SJSA1 (cell line): ENCODE measurements at places on chromosomes 2 and 18. TPM values are rescaled to one million over a fixed set of nuclear protein-coding genes. Genes with fewer than 3 reads are reported as not detected.
A peak's percentile ranks its signal among the peaks of the same experiment; 100 is the strongest.

DNA sequence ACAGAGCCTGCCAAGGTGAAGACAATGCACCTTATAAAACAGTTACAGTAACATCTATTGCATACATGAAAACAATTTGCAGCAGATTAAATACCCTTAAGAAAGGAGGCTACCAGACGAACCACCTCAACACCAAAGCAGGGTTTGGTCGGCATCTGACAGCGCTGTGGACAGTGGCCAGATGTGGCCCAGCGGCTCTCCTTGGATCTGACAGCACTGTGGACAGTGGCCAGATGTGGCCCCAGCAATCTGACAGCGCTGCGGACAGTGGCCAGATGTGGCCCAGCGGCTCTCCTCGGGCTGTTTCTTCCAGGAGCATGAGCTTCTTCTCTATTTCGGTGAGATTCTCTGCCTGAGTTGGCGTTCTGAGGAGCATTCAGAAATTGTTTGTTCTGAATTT is 211.6 kb downstream of the ANKRD30B start:
- no peak for DNase-seq

DNA sequence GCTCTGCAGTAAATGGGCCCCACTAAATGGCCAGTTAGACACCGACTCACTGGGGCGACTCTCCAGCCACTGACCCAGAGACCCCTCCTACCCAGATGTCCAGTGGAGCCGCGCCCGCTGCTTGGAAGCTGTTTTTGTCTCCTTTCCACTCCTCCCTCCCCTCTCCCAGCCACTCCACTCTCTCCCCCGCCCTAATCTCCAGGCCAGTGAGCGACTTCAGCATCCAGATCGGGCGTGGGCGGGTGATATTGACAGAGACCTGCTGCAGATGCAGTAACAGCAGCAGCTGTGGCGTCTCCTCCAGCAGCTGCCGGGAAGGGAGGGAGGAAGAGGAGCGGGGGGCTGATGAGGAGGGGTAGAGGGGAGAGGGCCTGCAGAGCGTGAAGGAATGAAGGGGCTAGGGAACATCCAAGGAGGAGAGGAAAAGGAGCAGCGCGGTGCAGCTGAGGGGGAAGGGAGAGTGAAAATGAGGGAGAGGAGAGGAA is at the start of gene SCN7A:
TSS of gene SCN7A (minus strand) at position 110 of the 485 bp plus-strand sequence. CDS start 16,553 bp downstream, outside the sequence.
- DNase-seq: no peak

- peak; percentile 73 for DNase-seq
These were observed 48.0 kb downstream of the TEX44 start for GRCh38 chr2:231640641-231641111.

- DNase-seq: no peak
These were observed 17.2 kb upstream of the ASB1 start for GRCh38 chr2:238409341-238410199.

GRCh38 chr2:207144173-207144785 is 21.5 kb downstream of the KLF7 start:
- no peak for DNase-seq

DNA sequence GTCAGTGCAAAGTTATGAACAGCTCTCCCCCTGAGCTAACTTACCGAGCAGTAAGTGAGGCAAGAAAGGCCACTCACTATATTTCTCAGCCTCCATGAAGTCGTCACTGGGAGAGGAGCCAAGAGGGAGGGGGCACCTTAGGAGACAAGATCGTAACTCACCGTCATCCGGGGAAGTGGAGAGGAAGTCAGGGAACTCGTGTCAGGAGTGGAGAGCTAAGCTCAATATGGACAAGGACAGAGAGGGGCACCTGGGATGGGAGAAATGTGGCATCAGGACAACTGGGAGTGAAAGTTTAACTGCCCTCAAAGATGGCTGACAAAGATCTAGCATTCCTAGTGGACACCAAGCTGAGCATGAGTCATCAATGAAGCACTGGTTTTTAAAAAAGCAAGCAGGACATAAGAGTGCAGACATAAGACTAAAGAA is 37.1 kb downstream of the BCL11A start:
- DNase-seq: no peak

GRCh38 chr2:9753665-9754531 is 89.4 kb upstream of the TAF1B start:
- DNase-seq: no peak

DNA sequence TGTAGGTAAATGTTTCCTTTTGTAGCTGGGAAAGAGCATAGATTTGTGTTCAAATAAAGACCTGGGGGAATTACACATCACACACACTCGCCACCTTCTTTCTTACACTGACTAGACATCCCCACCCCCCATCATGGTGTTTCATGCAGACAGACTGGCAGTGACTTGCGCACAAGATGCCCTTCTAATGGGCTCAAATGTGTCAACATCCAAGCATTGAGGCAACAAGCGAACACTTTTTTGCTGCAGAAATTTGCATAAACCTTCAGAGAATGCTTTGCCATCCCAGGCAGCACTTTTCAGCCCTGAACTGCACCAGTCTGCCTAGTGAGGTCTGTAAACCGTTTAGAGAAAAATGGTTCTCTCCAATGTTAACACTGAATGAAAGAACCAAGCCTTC is 4.5 kb downstream of the HOXD8 start:
- DNase-seq: no peak

DNA sequence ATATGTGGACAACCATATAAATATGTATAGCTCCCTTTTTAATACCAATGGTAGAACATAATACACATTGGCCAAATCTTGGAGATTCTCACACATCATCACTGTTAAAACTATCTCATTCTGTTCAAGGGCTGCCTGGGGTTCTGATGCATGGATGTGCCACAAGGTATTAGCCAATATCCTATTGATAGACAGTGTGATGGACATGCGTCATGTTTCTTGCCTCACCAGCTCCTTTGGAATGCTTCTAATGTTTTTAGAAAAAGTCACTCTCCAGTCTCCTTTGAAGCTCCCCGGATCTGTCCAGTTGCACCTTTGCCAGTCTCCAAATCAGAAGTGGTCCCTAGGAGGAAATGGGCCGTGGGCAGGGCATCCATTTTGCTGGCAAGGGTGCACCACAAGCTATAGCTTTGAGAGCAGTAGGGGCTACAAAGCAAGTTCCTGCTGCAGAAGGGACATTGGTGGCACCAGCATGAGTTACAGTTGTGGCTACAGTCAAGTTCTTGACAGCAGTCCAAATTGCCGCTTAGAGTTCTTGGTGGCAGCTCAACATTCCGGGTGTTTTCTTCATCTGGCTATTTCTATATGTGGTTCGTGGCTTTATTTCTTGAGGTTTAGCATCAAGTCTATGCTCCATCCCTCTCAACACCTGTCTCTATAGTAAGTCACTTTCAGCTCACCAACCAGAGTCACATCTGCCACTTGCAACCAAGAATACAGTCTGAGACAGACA is 25.1 kb upstream of the ATRAID start:
- no peak for DNase-seq

DNA sequence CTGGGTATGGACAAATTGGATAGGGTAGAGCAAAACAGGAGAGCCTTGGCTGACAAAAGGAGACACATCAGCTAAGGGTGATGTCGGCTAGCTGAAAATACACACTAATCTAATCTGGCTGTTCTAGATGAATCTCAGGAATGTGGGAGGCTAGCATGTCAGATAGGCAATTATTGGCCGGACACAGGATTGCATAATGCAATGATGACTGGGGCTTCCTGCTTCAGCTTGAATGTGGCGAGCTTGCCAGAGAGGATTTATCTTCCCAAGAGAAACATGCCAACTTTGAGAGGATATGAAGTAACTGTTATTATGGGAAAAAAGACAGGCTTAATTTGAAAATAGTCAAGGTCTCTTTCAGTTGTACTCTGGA is 102.4 kb downstream of the TRIB2 start:
- peak; percentile 84 for DNase-seq

GRCh38 chr18:28728891-28729290 is 552.0 kb upstream of the CDH2 start:
- DNase-seq: no peak

DNA sequence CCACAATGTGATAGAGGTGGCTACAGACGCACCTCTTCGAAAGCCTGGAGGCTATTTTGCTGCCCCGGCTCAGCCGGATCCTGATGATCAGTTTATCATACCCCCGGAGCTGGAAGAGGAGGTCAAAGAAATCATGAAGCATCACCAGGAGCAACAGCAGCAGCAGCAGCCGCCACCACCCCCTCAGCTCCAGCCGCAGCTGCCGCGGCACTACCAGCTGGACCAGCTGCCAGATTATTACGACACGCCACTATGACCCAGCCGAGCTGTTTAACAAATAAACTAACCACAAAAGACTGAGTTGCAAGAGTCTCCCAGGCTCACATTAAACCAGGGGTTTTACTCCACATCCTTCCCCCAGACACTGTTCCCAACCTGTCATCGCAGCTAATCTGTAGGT is 263.8 kb downstream of the PHLPP1 start:
- DNase-seq: peak; percentile 61

GRCh38 chr18:67735506-67735905 is 219.0 kb upstream of the DSEL start:
- no peak for DNase-seq

DNA sequence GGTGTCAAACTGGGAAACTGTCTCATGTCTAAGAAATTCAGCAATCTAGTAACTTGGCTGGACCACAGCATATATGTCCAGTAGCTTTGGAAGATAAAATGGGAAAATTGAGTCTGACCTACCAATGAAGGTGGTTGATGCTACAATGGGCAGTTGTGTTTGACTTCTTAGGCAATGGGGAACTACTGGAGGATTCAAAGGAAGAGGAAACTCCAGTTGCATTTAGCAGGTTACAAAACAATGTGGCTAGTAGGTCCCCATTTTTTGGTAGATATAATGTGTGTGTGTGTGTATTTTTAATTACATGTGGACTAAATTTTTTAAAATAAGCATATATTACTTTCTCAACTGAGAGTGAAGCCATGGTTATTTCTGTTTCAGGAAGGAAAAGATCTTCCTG is 427.7 kb downstream of the NBAS start:
- no peak for DNase-seq

- no peak for DNase-seq
These were observed 17.6 kb downstream of the FBXO11 start for GRCh38 chr2:47888581-47889280.

DNA sequence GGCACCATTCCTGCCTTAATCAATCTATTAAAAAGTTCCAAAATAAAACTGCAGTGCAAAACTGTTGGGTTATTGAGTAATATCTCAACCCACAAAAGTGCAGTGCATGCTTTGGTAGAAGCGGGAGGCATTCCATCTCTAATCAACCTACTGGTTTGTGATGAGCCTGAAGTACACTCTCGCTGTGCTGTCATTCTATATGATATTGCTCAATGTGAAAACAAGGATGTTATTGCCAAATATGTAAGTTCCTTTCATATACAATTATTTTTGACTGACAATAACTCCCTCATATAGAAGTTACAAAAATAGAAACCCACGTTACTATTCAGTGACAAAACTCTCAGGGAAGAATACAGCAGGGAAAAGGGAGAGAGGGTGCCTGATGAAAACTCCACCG is 43.0 kb downstream of the OSGEPL1 start:
- DNase-seq: no peak

DNA sequence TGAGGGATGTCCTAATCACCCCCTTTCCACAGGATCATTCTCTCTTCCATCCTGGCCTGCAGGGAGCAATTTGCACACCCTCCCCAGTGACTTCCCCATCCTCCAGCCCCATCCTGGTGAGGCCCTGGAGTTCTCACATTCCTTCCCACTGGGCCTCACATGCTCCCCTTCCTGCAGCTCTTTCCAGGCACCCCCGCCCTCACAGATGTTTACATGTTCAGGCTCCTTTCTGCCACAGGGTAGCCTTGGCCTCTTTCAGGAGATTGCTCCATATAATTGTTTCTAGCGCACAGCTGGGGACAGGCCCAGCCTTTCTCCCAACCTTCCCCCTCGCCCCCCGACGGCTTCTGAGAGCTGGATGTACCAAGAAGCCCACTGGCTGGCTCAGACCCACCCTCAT is 288.4 kb upstream of the TRIB2 start:
- peak; percentile 57 for DNase-seq

DNA sequence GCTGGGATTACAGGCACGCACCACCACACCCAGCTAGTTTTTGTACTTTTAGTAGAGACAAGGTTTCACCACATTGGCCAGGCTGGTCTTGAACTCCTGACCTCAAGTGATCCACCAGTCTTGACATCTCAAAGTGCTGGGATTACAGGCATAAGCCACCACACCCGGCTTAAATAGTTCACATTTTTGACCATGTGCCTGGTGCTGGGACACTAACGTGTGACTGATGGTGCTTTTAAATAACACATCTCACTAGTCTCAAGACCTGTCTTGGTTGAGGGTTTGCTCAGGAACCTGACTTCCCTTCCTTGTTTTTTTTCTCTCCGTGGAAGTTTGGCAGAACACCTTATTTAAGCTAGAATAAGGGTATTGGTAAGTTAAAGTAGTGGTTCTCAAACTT is 8.5 kb downstream of the FMNL2 start:
- DNase-seq: no peak

DNA sequence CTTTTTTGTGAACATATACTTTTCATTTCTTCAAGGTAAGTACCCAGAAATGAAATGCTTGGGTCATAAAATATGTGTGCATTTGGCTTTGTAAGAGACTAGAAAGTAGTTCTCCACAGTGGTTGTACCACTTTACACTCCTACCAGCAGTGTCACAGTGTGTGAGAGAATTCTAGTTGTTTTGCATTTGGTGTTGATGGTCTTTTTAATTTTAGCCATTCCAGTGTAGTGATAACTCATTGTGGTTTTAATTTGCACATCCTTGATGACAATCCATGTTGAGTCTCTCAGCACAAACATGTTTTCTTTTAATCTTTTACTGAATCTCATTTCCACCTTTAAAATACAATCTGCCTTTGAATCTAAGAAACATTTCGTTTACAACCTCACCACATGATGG is 402.5 kb upstream of the ETAA1 start:
- no peak for DNase-seq

Gene LCLAT1
- total RNA-seq: 15.1 and 29.4 TPM in 2 replicates

Gene COL3A1
- total RNA-seq: 1,297 and 1,854 TPM in 2 replicates

Gene GRP
- not detected in 2 replicates for total RNA-seq

Gene UBXN2A
- 21.0 and 34.3 TPM in 2 replicates for total RNA-seq

Gene HRH4
- total RNA-seq: not detected in 2 replicates

Gene DYNAP
- total RNA-seq: not detected in 2 replicates

Gene ERBB4
- under 0.01 TPM in 1 of 2 replicates, not detected in the other for total RNA-seq

Gene TWIST2
- 32.6 and 33.9 TPM in 2 replicates for total RNA-seq
